ENCODE measurements at places on chromosomes 3 and 15. TPM values are rescaled to one million over a fixed set of nuclear protein-coding genes. Genes with fewer than 3 reads are reported as not detected.

OR5K2 gene
- not detected for total RNA-seq

HDC gene
- total RNA-seq: not detected

HSPBAP1 gene
- total RNA-seq: 8.0 TPM

MAP6D1 gene
- 2.1 TPM for total RNA-seq

HYAL2 gene
- 96.6 TPM for total RNA-seq
